ENCODE measurements at places on chromosomes 4 and X. TPM values are rescaled to one million over a fixed set of nuclear protein-coding genes. Genes with fewer than 3 reads are reported as not detected.

Gene AADAT
- polyA plus RNA-seq: not detected

Gene CT45A10
- polyA plus RNA-seq: not detected

DNA sequence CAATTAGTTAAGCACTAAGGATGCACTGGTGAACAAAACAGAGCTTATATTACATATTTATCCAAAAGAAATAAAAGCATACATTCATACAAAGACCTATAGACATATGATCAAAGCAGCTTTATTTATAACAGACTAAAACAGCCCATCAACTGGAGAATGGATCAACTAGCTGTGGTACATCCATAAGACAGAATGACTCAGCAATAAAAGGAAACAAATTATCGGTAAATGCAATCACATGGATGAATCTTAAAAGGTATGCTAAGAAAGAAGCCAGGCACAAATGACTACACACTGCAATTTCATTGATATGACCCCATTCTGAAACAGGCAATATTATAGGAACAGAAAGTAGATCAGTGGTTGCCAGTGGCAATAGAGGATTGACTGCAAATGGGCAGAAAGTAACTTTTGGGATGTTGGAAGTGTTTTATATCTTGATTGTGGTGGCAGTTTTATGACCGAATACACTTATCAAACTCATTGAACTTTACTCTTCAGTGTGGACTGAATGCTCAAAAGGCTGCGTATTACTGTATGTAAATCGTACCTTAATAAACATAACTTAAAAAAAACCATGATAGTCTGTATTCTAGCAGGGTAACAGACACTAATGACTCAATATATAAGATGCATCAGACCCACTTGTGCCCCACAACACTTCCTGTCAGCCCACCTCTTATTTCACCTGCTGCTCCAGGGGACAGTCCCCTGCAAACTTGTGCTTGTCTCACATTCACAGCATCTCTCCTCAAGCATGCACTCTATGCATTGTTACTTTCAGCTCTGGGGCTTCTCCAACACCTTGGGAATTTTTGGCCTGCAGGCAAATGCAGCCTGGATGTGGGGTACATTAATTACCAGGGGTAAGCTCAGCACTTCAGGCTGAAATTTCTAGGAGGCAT lies 59.1 kb downstream of the MID1IP1 start:
- H3K36me3 ChIP-seq: no peaks in the 10 kb centered on the region
- no peak overlapping the region for H3K27ac ChIP-seq
- H3K4me1 ChIP-seq: no peaks in the 10 kb centered on the region
- H3K27me3 ChIP-seq: peaks cover 2% of the 10 kb centered on the region
- no peak for DNase-seq

DNA sequence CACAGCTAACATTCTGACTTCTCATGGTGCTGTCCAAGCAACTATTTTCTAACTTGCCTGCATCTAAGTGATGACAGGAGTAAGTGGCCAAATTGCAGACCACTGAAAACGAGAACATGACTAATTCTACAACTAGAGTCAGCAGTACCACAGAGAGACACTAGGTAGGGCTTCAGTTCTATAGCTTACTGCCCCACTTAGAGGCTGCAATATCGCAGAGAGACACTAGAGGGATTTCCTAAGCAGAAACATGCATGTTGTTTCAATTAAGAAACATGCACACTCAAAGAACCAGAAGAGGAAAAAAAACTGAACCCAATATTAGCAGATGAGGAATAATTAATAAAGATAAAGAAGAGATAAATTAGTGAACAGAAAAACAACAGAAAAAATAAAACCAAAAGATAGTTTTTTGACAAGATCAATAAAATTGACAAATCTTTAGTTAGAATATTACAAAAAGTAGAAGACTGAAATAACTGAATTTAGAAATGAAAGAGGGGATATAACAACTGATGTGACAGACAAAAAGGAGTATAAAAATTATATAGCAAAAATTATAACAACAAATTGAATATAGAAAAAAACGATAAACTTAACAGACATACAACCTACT lies 100.8 kb downstream of the SPIN4 start:
- no peaks in the 10 kb centered on the region for H3K4me1 ChIP-seq
- H3K36me3 ChIP-seq: no peaks in the 10 kb centered on the region
- no peak overlapping the region for H3K27ac ChIP-seq
- no peak overlapping the region for H3K4me3 ChIP-seq
- DNase-seq: peak; percentile 66

GRCh38 chr4:119598521-119598920 lies 30.1 kb downstream of the PDE5A start:
- peaks cover 2% of the 10 kb centered on the region for H3K27me3 ChIP-seq
- no peak overlapping the region for H3K27ac ChIP-seq
- no peaks in the 10 kb centered on the region for H3K36me3 ChIP-seq
- H3K4me1 ChIP-seq: no peaks in the 10 kb centered on the region
- no peak for DNase-seq

- H3K4me3 ChIP-seq: no peak overlapping the region
- DNase-seq: no peak
- H3K27ac ChIP-seq: no peak overlapping the region
- peaks cover 3% of the 10 kb centered on the region for H3K27me3 ChIP-seq
- H3K36me3 ChIP-seq: no peaks in the 10 kb centered on the region
Observed at GRCh38 chr4:18194278-18194677, 172.7 kb upstream of the LCORL start.

DNA sequence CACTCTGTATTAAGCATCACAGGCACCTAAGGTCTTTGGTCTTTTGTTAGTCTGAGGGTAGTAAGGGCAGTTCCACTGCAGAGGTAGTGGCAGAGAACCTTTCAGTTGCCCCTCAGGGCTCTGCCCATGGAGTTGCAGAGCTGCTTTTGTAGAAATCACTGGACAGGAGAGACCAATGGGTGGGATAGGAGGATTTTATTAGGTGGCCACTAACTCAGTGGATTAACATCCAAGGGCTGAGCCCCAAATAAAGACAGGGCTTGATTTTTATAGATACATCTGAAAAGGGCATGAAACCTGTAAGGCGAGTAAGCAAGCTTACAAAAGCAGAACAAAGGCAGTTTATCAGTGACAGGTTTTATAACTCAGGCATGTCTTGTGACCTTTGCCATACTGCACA lies 1035.4 kb downstream of the SH3BGRL start:
- no peak overlapping the region for H3K4me3 ChIP-seq
- no peaks in the 10 kb centered on the region for H3K36me3 ChIP-seq
- no peak for DNase-seq
- H3K27ac ChIP-seq: no peak overlapping the region

Gene APLN
- polyA plus RNA-seq: not detected

- no peak overlapping the region for H3K27ac ChIP-seq
- no peaks in the 10 kb centered on the region for H3K27me3 ChIP-seq
- H3K4me1 ChIP-seq: no peaks in the 10 kb centered on the region
- no peak overlapping the region for H3K4me3 ChIP-seq
- H3K36me3 ChIP-seq: no peaks in the 10 kb centered on the region
Observed at GRCh38 chrX:12410523-12410922, 272.2 kb downstream of the FRMPD4 start.

DNA sequence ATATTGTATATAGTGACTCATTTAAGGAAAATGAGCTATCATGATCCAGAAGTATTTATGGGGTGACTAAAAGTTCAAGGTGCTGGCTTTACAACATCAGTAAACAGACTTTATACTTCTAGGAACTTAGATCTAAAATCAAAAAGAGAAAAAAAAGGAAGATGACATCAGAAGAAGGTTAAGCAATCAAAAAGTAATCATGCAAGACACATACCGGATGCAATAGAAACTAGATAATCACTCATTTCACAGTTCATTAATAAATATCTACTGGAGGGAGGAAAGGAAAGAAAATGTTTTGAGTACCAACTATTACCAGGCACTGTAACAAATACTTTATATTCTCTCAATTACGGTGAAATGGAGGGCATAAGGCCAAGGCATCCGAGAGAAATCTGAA lies 276.4 kb downstream of the SPRY1 start:
- peaks cover 5% of the 10 kb centered on the region for H3K4me1 ChIP-seq
- no peaks in the 10 kb centered on the region for H3K36me3 ChIP-seq
- no peaks in the 10 kb centered on the region for H3K27me3 ChIP-seq
- H3K27ac ChIP-seq: no peak overlapping the region
- no peak for DNase-seq

DNA sequence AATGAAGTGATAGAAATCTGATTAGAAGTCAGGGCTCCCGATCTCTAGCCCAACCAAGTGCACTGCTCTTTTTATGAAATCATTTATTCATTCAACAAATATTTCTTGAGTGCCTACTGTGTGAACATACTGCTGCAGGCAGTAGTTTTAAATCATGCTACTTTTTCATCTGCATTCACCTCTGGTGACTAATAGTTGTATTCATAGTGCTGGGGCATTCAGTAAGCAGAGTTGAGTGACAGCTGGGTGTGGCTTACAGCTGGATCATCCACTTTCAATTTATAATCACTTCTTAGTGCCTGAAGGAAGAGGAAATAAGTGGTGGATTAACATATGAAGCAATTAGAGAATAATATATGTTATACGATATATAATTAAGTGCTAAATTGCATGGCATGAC lies 94.1 kb upstream of the HPRT1 start:
- H3K27ac ChIP-seq: no peak overlapping the region
- no peak overlapping the region for H3K4me3 ChIP-seq
- H3K4me1 ChIP-seq: no peaks in the 10 kb centered on the region
- H3K27me3 ChIP-seq: peaks cover 1% of the 10 kb centered on the region
- H3K36me3 ChIP-seq: no peaks in the 10 kb centered on the region

DNA sequence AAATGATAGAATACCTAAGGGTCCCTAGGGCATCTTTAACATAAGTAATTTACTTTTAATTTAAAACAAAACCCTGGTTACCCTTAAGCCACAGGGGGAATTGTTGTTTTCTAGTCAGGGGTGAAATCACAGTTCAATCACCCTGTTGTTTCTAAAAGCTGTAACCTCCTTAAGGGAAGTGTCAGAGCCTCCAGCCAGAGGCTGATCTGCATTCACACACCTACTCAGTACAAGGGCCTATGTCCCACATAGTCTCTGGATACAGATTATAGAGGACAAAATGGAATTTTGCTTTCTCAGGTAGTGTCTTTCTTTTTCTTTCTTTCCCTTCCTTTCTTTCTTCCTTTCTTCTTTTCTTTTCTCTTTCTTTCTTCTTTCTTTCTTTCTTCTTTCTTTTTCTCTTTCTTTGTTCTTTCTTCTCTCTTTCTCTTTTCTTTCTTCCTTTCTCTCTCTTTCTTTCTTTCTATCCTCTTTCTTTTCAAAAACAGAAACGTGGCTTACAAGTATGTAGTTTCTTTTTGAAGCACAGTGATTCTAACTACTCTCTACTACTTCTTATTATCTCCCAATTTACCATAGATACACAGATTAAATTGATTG lies 31.1 kb upstream of the BMPR1B start:
- no peak for DNase-seq
- H3K4me3 ChIP-seq: no peak overlapping the region
- peaks cover 18% of the 10 kb centered on the region for H3K4me1 ChIP-seq
- H3K36me3 ChIP-seq: no peaks in the 10 kb centered on the region
- no peak overlapping the region for H3K27ac ChIP-seq

Gene NEXMIF
- polyA plus RNA-seq: not detected

DNA sequence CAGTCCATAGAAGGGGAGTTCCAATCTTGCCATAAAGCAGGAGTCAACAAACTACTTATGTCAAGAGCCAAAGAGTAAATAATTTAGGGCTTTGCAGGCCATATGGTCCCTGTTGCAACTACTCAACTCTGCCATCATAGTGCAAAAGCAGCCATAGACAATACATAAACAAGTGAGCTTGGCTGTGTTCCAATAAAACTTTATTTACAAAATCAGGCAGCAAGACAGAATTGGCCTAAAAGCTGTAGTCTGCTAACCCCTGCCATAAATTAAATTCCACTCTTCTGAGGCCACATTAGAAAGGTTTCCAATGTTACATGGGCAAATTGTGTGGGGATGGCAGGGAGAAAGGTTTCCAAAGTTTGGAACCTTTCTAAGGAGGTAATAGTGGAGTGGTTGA lies 14.7 kb downstream of the TRMT2B start:
- DNase-seq: no peak
- H3K4me3 ChIP-seq: no peak overlapping the region
- no peaks in the 10 kb centered on the region for H3K27me3 ChIP-seq
- H3K27ac ChIP-seq: no peak overlapping the region
- no peaks in the 10 kb centered on the region for H3K4me1 ChIP-seq

Gene PHOX2B
- polyA plus RNA-seq: not detected

Gene FGF13
- not detected for polyA plus RNA-seq

DNA sequence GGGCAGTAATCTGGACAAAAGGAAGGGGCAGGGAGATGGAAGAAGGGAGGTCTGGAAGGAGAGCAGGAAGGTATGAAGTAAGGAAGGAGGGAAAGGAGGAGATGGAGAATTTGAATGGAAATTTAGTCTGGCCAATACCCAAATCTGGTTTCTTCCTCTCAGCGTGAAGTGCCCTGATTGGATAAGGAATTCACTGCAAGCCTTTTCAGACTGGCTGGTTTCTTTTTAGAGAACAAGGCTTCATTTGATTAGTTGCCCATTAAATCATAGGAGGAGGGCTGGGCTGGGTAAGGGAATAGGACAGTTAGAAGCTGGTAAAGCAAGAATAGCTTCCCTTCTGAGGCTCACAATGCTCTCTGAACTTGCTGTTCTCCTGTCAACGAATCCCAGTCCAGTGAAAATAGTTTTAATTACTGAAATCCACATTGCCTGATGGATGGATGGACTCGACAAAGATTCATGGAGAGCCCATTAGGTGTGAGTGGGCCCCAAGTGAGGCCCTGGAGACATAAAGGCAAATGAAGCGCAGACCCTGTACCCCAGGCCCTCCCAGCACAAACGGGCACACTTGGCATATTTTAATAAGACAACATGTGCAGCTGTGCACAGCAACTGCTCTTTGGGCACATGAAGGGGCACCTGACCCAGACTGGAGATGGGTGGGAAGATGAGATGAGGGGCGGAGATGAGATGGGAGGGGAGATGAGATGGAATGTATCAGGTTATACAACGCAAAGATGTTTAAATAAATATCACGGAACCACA lies 347.1 kb upstream of the GATB start:
- H3K27me3 ChIP-seq: peaks cover 2% of the 10 kb centered on the region
- H3K27ac ChIP-seq: no peak overlapping the region
- no peak for DNase-seq

GRCh38 chr4:67725132-67725531 lies 24.2 kb upstream of the UBA6 start:
- H3K4me3 ChIP-seq: no peak overlapping the region
- H3K36me3 ChIP-seq: peaks cover 8% of the 10 kb centered on the region
- peaks cover 3% of the 10 kb centered on the region for H3K4me1 ChIP-seq
- DNase-seq: no peak
- no peaks in the 10 kb centered on the region for H3K27me3 ChIP-seq

- DNase-seq: no peak
- no peaks in the 10 kb centered on the region for H3K4me1 ChIP-seq
- H3K4me3 ChIP-seq: no peak overlapping the region
- H3K36me3 ChIP-seq: no peaks in the 10 kb centered on the region
- H3K27me3 ChIP-seq: peaks cover 2% of the 10 kb centered on the region
- no peak overlapping the region for H3K27ac ChIP-seq
Observed at GRCh38 chr4:124536946-124537345, 175.6 kb downstream of the ANKRD50 start.

- no peak for DNase-seq
- no peaks in the 10 kb centered on the region for H3K36me3 ChIP-seq
- H3K27ac ChIP-seq: no peak overlapping the region
- H3K27me3 ChIP-seq: peaks cover 10% of the 10 kb centered on the region
- H3K4me3 ChIP-seq: no peak overlapping the region
Observed at GRCh38 chrX:30181353-30181752, 34.0 kb upstream of the MAGEB2 start.

All from immature natural killer cell (primary cell).